ENCODE measurements at places on chromosomes 5 and 9.

- no peak for DNase-seq
These were observed 442.5 kb upstream of the ARRDC3 start for GRCh38 chr5:91825618-91826017.

GRCh38 chr5:72849546-72849945 lies 33.1 kb downstream of the TNPO1 start:
- DNase-seq, result no peak

DNA sequence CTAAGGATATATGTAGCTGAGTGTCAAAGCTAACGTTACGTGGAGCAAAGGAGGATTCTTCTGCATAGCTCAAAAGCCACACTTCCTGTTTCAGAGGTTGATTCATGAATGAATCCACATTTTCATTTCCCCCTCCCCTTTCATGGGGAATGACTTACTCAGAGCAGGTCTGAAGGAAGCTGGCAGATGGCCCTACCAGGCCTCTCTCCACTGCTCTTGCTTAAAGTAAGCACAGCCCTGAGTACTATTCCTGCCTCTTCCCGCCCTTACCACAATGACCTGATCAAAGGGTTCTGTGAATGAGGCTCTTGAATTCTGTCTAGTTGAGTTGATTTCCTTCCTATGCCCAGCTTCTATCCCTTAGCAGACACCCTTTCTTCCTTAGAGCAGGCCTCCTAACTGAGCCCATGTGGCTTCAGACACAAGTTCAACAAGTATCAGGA lies 6.3 kb downstream of the IGIP start:
- DNase-seq, result peak; percentile 73

GRCh38 chr5:144468571-144468970 lies 297.9 kb downstream of the KCTD16 start:
- no peak for DNase-seq

DNA sequence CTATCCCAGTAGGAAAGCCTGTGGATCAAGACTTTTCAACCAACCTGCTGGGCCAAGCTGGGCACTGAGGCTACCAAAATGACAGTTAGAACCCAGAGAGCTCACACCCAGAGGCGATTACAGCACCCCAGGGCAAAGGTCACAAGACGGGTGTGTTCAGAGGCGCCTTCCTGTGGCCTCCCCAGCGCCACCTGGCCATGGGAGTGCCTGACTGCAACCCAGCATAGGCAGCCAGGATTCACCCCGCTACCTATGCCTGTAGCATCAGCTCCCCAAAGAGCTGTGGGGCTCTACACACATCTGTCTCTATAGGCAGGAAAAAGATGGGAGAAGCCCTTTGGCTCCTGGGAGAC lies 33.5 kb downstream of the PDGFRB start:
- DNase-seq, result peak; percentile 60

DNA sequence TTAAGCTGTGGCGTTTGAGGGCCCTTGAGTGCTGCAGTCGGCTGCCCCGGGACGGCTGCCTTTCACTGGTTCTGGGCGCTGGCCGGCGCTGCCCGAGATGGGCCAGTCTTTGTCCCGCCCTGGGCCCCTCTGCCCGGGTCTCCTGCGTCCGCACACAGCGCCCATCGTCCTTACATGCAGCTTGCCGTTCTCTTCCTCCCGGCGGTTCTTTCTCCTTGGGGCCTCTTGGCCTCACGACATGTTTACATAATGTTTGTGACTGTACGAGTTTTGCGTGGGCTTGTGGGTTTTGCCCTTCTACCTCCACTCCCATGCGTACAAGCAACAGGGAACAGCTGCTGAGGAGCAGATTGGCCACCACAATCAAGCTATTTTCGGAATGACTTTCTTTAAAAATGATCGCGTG lies 618 bp downstream of the TNPO1 start:
- peak; percentile 45 for DNase-seq

DNA sequence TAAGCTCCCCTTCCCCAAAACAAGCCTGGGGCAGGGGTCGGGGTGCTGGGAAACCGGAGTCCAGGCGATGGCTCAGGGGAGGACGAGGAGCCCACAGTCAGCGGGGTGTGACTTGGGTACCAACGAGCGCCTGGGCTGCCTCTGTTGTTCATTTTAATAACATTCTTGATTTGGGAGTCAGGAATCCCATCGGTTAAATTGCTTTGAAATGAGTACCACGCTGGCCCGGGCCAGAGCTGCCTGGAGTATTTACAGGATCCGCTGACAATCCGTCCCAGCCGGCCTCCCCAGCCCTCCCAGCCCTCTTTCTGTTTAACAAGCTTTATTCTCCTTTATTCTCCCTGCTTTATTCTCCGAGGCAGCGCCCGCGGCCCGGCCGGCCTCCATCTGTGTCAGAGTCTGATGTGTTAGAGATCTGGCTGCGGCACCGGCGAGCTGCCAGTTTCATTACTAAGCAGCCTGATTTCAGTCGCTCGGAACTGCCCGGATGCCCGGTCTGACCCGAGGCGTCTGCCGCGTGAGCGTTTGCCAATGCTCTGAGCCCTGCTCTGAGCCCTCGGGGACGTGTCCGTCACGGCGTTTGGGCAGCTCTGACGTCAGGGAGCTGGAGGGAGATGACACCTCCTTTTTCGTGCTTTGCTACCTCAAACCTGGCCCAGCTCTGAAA lies 16.5 kb upstream of the QRFP start:
- no peak for DNase-seq

DNA sequence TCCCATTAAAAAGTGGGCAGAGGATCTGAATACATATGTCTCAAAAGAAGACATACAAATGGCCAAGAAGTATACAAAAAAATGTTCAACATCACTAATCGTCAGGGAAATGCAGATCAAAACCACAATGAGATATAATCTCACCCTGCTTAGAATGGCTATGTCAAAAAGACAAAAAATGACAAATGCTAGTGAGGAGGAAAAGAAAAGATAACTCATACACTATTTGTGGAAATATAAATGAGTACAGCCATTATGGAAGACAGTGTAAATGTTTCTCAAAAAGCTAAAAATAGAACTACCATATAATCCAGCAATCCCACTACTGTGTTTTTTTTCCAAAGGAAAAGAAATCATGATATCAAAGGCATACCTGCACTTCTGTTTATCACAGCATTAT lies 450.7 kb downstream of the EFNA5 start:
- DNase-seq, result no peak

GRCh38 chr5:179123491-179124272 lies 63.5 kb downstream of the ZNF354C start:
- no peak for DNase-seq

DNA sequence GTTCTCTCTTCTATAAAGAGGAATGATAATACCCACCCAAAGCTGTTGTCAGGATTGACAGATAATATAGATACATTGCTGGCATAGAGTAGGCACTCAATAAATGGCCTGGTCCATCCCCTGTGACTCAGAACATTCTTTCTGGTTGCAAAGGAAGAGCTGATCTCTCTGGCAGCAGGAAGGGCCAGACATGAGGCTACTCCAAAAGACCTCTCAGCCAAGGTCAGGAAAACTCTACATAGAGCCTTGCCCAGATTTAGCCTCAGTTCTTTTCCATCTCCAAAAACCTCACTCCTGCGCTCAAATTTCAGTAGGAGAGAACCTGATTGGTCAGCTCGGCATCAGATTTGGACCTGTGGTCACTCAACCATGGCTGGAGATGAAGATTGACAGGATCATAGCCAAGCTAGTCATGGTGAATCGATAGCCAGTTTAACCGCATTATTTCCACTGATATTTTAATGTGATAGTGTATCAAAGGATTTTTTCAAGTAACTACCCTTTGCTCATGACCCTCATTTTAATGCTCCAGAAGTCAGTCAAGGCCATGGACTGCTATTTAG lies 319.6 kb downstream of the DRD1 start:
- DNase-seq, result no peak

- no peak for DNase-seq
These were observed 238.2 kb downstream of the CD180 start for GRCh38 chr5:66958201-66958979.

DNA sequence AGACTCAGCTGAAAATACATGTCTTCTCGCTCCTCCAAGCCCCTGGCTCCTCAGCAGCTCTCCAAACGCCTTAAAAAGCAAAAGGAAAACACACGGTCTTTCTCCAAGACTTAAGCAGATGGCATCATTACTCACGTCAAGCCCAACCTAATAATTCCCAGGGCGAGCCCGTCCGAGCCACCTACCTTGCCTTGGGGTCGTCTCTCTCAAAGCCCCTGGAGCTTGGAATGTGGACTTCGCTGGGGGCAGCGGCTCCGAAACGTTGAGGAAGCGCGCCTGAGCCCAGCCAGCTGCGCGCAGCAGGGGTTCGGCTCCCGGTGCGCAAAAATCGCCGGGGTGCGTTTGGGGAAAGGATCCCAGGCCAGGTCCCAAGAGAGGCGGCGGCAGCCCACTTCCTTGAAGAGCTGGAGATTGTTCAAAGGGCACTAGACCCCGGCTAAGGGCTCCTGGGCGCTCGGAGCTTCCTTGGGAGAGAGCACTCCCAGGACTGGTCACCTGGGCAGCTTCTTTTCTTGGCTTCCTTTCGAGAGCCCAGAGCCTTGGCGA lies 395 bp downstream of the DRD1 start:
- no peak for DNase-seq

DNA sequence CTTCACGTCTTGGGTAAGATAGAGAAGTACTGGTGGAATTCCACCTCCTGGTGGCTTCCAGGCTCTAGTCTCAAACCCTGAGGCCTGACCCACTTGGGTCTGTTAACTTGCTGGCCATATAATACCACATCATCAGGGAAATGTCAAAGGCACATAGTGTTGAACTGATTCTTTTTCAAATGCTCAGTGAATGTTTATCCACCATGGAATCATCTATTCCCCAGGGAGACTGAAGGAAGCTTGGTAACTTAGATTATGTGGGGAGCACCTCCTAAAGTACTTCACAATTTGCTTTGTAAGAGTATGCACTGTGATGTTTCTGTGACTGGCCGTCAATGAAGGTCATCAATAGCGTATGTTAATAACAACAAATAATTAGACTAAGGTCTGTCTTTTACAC lies 16.1 kb downstream of the MACROH2A1 start:
- DNase-seq, result no peak
